ENCODE measurements at places on chromosomes 7 and 10.

GRCh38 chr7:85033263-85033662, 153.6 kb downstream of the SEMA3D start:
- H3K27me3 ChIP-seq = no peaks in the 10 kb centered on the region
- no peak overlapping the region for H3K27ac ChIP-seq
- no peak for DNase-seq
- H3K4me3 ChIP-seq = no peak overlapping the region
- H3K4me1 ChIP-seq = peaks cover 9% of the 10 kb centered on the region

GRCh38 chr7:106588422-106589197, 72.3 kb downstream of the CCDC71L start:
- no peak overlapping the region for H3K4me3 ChIP-seq
- H3K36me3 ChIP-seq = no peaks in the 10 kb centered on the region
- H3K4me1 ChIP-seq = peaks cover 4% of the 10 kb centered on the region
- no peak for DNase-seq

DNA sequence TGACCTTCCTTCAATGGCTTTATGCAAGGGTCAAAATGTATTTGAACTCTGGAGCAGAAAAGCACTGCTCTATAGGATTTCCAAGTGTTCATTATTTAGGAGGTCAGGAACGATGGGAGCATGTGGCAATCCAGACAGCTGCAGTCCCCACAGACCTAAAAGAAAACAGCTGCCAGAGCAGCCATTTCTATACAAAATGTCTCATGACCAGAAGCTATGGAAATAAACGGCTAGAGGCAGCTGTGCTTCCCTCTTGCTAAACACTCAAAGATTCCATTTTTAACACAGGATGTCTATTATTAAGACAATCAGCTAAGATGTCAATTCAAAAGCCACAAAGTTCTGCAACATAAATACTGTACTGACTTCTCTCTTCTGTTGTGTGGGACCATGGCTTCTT, 879.1 kb upstream of the C7orf33 start:
- DNase-seq = no peak
- no peaks in the 10 kb centered on the region for H3K27me3 ChIP-seq
- H3K4me3 ChIP-seq = no peak overlapping the region
- H3K4me1 ChIP-seq = no peaks in the 10 kb centered on the region
- H3K27ac ChIP-seq = no peak overlapping the region
- no peaks in the 10 kb centered on the region for H3K36me3 ChIP-seq

- H3K4me3 ChIP-seq = no peak overlapping the region
- H3K36me3 ChIP-seq = no peaks in the 10 kb centered on the region
- H3K27me3 ChIP-seq = no peaks in the 10 kb centered on the region
- H3K4me1 ChIP-seq = peaks cover 1% of the 10 kb centered on the region
- no peak overlapping the region for H3K27ac ChIP-seq
These were observed 93.8 kb downstream of the MAP3K8 start for GRCh38 chr10:30527623-30528428.

GRCh38 chr10:4067931-4068561, 283.0 kb upstream of the KLF6 start:
- no peak overlapping the region for H3K27ac ChIP-seq
- no peaks in the 10 kb centered on the region for H3K36me3 ChIP-seq
- peaks cover 18% of the 10 kb centered on the region for H3K4me1 ChIP-seq
- no peak for DNase-seq

- H3K36me3 ChIP-seq = no peaks in the 10 kb centered on the region
- DNase-seq = no peak
- H3K27me3 ChIP-seq = peaks cover 9% of the 10 kb centered on the region
- H3K4me3 ChIP-seq = no peak overlapping the region
- H3K4me1 ChIP-seq = peaks cover 37% of the 10 kb centered on the region
These were observed 266.3 kb upstream of the ZMIZ1 start for GRCh38 chr10:78802431-78802830.
